Cortex of kidney (tissue), 1 donor: ENCODE measurements at places on chromosomes 6 and 20.

- DNase-seq = no peak
Measured at GRCh38 chr6:30570263-30570662, 979 bp upstream of the ABCF1 start.

- DNase-seq = no peak
Measured at GRCh38 chr20:38278763-38279162, 18.2 kb upstream of the KIAA1755 start.

GRCh38 chr6:90947184-90948064 lies 360.6 kb upstream of the MAP3K7 start:
- DNase-seq = no peak

DNA sequence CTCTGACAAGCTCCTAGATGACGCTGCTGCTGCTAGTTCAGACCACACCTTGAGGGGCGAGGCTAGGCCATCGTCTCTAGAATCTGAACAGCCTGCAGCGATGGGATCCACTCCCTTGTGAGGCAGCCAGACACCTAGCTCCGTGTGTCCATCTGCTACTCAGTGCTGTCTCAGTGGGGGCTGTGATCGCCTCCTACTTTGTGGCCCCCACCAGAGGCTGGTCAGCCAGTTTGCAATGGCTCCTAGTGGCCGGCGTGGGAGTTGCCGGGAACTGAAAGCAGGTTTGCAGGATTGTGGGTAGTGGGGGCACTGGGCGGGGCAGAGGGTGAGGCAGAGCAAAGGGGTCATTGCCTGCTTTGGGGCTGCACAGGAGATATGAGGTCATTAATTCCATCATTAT lies 2.8 kb downstream of the CCN5 start:
- DNase-seq = no peak

- no peak for DNase-seq
Measured at GRCh38 chr20:47353692-47354463, 2.6 kb downstream of the ZMYND8 start.

DNA sequence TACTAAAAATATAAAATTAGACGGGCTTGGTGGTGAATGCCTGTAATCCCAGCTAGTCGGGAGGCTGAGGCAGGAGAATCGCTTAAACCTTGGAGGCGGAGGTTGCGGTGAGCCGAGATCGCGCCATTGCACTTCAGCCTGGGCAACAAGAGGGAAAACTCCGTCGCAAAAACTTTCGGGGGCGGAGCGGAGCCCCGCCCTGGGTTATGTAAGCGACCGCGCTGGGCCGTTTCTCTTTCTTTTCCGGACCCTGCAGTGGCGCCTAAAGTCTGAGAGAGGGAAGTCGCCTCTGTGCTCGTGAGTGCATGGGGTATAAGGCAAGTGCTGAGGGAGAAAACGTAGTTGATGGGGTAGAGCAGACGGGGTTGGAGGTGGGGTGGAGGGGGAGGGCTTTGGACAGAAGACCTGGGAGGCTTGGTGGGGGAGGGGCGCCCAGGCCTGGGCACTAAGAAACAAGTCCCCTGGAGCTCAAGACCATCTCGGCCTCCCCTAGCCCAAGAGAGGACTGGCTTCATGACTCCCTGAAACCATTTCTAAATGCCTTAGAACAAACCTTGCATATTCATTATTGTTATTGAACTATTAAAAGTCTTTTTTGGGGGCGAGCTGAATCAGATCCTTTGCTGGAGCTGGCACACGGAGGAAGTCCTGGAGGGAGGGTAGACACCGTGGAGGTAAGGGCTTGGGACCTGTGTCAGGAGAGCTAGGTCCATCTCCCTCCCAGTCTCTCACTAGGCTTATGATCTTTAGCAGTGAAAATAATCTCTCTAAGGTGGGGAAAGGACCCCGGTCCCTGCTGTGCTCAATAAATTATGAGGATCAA lies 2.7 kb upstream of the MICA start:
- DNase-seq = no peak

GRCh38 chr20:3890999-3891929 lies 2.1 kb downstream of the PANK2 start:
- DNase-seq = no peak

DNA sequence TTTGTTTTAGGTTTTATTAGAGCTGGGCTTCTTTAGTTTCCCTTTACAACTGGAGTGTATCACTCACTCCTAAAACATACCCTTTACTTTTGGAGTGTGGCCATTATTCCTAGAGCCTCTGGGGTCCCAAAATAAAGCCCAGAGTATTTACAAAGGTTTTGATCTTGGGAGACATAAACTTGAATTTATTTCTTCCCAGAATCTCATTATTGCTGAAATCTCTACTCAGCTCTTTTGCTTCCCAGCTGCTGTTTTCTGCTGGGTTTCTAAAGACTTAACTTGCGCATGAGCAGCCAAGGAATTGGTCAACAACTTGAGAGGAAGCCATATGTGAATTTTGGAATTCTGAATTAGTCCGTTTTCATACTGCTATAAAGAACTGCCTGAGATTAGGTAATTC lies 94.5 kb upstream of the NRSN1 start:
- no peak for DNase-seq

GRCh38 chr20:63740070-63740626 lies 572 bp downstream of the SLC2A4RG start:
- DNase-seq = no peak
